ENCODE measurements at places on chromosomes 11 and 22. TPM values are rescaled to one million over a fixed set of nuclear protein-coding genes. Genes with fewer than 3 reads are reported as not detected.

GRCh38 chr11:64359712-64360445 is 917 bp downstream of the RPS6KA4 start:
- peak; percentile 49 for DNase-seq

DNA sequence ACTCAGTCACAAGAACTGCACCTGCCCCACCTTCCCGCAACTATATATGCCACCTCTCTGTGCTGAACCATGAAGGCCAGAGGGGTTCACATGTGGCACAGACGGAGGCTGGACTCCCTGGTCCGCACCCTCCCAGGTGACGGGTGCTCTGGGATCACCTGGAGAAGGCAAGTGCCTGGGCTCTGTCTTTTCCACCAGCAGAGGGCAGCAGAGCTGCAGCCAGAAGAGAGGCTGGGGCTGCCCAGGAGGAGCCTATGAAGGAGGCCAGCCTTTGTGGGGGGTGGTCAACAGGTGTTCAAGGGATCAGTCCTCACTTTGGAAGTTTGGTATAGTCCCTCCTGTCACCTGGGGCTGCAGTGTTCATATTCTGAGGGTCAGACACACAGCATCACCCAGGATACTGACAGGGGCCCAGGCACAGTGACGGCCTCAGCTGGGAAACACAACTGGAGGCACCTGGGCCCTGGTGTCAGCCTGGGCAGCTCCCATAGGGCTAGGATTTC is 39.2 kb upstream of the IGLL5 start:
- DNase-seq: peak; percentile 79

DNA sequence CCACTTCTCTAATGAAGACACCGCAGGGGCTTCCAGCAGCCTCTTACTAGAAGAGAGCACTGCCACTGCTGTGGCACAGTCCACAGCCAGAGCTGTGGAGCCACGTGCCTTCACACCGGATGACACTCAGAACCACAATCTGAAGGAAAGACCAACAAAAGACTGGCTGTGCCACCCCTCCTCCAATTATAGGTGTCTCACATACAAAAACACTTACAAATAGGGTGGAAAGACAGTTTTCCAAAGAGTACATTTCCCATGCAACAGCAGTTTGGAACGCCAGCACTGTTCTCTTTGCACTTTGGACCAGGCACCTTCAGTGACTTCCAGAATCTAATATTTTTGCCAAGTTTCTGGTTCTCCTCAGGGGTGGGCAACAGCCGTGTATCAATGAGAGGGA is 38.0 kb upstream of the SLC25A1 start:
- no peak for DNase-seq

GRCh38 chr11:69170704-69171103 is 15.0 kb downstream of the SMIM38 start:
- DNase-seq: no peak

DNA sequence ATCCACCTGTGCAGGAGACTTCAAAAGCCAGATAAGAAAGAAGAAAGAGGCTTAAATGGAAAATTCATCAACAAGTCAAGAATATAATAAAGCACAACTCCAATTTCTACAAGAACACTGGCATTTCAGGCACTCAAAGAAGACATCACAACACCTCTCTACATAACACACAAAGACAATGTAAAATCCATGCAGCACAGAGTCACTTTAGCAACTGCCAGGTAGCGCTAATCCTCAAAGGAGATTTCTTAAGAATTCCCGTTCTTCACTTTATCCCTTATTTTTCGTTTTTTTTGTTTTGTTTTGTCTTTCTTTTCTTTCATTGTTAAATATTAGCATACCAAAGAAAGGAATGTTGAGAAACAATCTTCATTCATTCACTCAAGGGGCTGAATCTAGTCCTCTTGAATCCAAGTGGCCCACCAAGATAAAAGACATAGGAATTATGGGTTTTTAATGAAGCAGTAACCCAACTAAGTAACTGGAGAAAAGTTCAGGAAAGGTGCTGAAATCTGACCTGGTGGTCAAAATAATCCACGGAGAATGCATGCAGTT is 95.0 kb downstream of the CADM1 start:
- DNase-seq: no peak

The MOGAT2 gene
- total RNA-seq: not detected

All from OCI-LY7 (cell line).